Activated T-cell treated with anti-CD3 and anti-CD28 coated beads, Interleukin-2, amount 50 U/mL, for 72 hours (primary cell): ENCODE measurements at places on chromosomes 13 and 19. TPM values are rescaled to one million over a fixed set of nuclear protein-coding genes. Genes with fewer than 3 reads are reported as not detected.
A peak's percentile ranks its signal among the peaks of the same experiment; 100 is the strongest.

GRCh38 chr19:5001615-5002014 lies 32.7 kb downstream of the KDM4B start:
- DNase-seq: peak; percentile 16
- H3K36me3 ChIP-seq: no peaks in the 10 kb centered on the region
- no peak overlapping the region for H3K4me3 ChIP-seq
- no peak overlapping the region for H3K27ac ChIP-seq
- no peaks in the 10 kb centered on the region for H3K27me3 ChIP-seq

- H3K4me1 ChIP-seq: no peaks in the 10 kb centered on the region
- no peak overlapping the region for H3K4me3 ChIP-seq
- no peak for DNase-seq
- H3K27ac ChIP-seq: no peak overlapping the region
- no peaks in the 10 kb centered on the region for H3K27me3 ChIP-seq
- H3K36me3 ChIP-seq: peaks cover 6% of the 10 kb centered on the region
Measured at GRCh38 chr19:38125238-38125637, 98.8 kb downstream of the DPF1 start.

DNA sequence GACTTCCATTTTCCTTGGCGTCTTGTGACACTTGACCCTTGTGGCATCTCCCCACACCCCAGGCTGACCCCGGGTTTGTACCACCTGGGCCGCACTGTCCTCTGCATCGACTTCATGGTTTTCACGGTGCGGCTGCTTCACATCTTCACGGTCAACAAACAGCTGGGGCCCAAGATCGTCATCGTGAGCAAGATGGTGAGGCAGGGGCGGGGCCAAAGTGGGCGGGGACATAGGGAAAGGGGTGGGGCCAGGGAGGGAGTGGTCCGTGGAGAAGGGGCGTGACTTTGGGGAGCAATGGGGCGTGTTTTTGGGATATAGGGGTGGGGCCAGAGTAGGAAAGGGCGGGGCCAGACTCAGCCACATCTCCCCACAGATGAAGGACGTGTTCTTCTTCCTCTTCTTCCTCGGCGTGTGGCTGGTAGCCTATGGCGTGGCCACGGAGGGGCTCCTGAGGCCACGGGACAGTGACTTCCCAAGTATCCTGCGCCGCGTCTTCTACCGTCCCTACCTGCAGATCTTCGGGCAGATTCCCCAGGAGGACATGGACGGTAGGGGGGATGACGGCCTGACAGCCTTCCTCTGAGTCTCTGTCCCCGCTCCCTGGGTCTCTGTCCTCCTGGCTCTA lies 42.8 kb downstream of the TRPM4 start:
- H3K27ac ChIP-seq: no peak overlapping the region
- no peak for DNase-seq
- H3K4me1 ChIP-seq: peaks cover 16% of the 10 kb centered on the region
- no peaks in the 10 kb centered on the region for H3K36me3 ChIP-seq
- no peak overlapping the region for H3K4me3 ChIP-seq

The PGLYRP1 gene
- total RNA-seq: not detected

- peak; percentile 55 for DNase-seq
- H3K27me3 ChIP-seq: peaks cover 20% of the 10 kb centered on the region
- no peak within 1 kb of the TSS for H3K27ac ChIP-seq
- peaks cover 25% of the 10 kb centered on the region for H3K4me1 ChIP-seq
- peak within 1 kb of the TSS; percentile 78 for H3K4me3 ChIP-seq
Measured at GRCh38 chr19:19538061-19538784, at the start of gene CILP2. Gene CILP2 (plus strand): TSS chr19:19538265. CDS start chr19:19538350, 85 bp downstream.

The ZNF714 gene
- total RNA-seq: 23.9 TPM

The OR7D2 gene
- 0.14 TPM for total RNA-seq

The PLIN5 gene
- 0.81 TPM for total RNA-seq
